Activated T-helper 1 cell treated with anti-CD3 and anti-CD28 coated beads, Interleukin-12 subunit alpha, Interleukin-12 subunit beta, Interleukin-2, Interleukin-4 antibody, amounts not matched to agents 30 ng/mL and 10 ng/mL and 1 ng/mL, durations not matched to agents 14 hours and 24 hours and 36 hours (primary cell): ENCODE measurements at places on chromosomes 2 and 18.

DNA sequence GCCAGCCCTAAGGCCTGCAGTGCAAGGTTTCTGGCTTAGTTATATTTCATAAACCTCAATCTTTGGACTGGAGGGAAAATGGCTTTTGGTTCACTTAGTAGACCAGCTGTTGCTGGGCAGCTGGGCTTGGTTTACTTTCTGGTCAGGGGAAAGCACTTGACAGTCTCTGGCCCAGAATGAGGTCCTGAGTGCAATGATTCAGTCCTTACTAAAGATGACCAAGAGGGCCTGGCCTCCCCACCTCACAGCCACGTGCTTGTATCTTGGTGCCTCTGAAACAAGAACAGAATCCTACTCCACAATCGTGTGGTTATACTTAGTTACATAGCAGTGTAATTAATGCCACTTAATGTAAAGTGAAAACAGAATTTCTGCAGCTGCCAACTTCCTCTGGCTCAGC, 325.5 kb upstream of the MEIS1 start:
- DNase-seq = no peak

DNA sequence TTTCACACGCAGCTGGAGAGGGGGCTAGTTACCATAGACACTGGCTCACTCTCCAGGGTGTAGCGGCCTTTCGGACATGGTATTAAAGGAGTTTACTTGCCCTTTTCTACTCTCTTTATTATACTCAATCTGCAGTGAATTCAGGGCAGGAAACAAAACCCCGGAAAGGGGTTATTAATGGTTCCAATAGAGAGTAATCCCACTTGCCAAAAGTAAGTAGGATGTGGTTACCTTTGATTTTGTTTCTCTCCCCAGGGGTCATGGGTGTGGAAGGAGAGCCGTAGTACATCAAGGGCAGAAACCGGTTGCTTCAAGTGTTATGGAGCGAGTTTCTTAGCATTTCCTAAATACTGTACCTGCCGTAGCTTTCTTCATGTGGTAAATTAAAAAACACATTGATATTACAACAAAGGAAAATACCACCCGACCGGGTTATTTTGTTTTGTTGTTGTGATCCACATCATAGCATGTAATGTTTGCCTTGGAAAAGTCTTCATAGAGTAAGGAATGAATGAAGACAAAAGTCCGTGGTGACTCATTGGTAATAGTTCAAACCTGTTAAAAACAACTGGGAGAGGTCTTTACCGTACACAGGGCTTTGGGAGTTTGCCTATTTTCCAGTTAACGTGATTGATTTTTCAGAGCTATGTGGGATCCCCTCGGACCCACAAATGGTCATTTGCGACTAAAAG, 71.5 kb downstream of the SLC4A3 start:
- DNase-seq = no peak

DNA sequence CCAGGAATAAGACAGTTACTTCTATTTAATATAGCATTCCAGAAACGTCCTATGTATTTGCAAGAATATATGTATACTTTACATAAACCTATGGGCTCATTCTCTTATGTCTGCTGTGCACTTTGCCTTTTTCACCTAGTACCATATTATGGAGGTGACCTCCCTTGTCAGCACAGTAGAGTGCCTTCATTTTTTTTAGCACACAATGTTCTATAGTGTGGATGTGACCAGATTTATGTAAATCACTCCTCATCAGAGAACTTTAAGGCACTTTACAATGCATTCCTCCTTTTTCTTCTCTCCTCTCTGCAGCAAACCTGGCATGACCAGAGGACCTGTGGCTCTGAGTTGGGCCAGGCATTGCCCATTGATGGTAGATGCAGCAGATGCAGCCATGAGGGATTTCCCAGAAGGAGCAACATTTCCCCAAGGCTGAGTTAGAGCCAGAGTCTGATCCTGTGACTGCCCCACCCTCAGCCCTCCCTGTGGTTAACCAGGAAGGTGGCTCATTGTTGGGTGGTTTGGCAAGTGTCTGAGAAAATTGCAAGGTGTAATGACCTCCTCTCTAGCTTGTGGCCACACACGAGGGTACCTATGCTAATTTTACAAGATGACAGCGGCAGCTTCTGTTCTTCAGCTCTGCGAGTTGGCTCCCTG, 76.5 kb upstream of the DLX2 start:
- DNase-seq = no peak

DNA sequence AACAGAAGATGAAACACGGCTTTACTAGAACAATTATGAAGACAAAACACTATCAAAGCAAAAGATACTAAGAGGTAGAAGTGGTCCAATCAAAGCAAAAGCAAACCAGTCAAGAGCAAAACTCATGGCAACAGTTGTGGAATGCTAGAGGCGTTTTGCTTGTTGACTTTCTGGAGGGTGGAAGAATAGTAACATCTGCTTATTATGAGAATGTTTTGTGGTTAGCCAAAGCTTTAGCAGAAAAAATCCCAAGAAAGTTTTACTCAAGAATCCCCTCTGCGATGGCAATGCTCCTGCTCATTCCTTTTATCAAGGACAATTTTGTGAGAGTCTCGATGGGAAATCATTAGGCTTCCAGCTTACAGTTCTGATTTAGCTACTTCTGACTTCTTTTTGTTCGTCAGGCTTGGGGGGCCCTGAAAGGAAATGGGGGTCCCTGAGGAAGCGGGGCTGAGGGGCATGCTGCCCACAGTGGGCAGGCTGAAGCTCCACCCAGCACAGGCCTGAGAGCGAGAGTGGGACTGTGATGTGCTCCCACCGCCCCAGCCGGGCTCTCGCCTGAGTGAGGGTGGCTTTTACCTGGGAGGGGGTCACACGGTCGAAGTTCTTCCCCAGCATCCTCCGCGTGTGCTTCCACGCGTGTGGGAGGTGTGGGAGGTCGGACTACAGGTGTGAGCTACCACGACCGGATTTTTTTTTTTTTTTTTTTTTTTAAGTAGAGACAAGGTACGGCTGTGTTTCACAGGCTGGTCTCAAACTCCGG, 49.0 kb upstream of the MC4R start:
- DNase-seq = no peak

DNA sequence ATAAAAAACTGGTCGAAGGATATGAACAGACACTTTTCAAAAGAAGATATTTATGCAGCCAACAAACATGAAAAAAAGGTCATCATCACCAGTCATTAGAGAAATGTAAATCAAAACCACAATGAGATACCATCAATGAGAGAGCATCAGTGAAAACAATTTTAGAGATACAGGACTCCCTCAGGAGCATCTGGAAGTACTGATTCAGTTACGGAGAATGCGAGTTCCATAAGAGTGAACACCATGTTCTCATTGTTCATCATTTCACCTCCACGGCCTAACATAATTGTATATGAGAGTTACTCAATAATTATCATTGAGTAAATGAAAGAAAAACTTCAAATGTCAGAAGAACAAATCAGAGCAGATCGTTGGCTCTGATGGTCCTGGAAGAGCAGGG, 140.9 kb upstream of the TANK start:
- DNase-seq = no peak

GRCh38 chr2:215299337-215299859, 12.5 kb upstream of the ATIC start:
- no peak for DNase-seq

- DNase-seq = no peak
Measured at GRCh38 chr2:240836781-240837467, 16.9 kb upstream of the KIF1A start.

DNA sequence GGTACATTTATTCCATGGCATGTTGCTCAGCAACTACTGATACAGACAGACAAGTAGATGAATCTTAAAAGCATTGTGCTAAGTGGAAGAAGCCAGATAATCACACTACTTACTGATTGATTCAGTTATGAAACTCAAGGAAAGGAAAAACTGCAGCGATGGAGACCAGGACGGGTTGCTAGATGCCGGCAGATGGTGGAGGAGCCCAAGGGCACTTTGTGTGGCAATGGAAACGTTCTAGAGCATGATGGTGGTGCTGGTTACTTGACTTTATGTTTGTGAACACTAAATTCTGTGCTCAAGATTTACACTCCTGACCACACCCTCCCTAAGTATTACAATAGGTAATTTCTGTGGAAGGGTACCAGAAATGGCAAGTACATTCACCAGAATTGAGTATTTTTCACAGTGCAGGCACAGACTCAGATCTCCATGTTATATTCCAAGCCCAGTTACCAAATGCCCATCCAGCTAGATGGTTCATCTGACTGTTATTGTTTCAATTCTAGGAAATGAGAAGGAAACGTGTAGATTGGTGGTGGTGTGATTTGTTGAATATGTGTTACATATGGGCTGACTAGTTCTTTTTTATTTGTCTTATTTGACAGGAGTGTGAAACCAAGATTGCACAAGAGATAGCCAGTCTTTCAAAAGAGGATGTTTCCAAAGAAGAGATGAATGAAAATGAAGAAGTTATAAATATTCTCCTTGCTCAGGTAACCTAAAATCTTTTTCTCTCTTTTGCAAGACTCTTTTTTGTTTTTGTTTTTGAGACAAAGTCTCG, 55.1 kb downstream of the RALBP1 start:
- no peak for DNase-seq

- no peak for DNase-seq
Measured at GRCh38 chr2:168976034-168976654, 55.0 kb downstream of the ABCB11 start.

GRCh38 chr2:1772471-1773267, 28.4 kb upstream of the PXDN start:
- no peak for DNase-seq

- no peak for DNase-seq
Measured at GRCh38 chr18:65035701-65036100, 715.1 kb upstream of the CDH7 start.

GRCh38 chr2:148106331-148106730, 85.4 kb downstream of the MBD5 start:
- no peak for DNase-seq

DNA sequence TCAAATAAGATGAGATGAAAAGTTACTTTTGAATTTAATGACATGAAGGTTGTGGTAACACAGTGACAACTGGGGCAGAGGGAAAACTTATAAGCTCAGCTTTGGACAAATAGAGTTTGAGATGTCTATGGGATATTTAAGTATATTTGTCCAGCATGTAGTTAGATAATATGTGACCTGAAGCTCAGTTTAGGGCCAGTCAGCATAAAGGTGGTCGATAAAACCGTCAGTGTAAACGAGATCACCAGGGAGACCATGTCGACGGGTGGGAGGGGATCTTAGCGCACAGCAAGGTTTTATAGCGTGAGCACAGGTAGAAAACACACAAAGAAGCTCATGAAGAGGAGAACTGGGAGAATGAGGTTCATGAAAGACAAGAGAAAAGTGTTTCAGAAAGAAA, 7.4 kb upstream of the ERICH2 start:
- DNase-seq = no peak

DNA sequence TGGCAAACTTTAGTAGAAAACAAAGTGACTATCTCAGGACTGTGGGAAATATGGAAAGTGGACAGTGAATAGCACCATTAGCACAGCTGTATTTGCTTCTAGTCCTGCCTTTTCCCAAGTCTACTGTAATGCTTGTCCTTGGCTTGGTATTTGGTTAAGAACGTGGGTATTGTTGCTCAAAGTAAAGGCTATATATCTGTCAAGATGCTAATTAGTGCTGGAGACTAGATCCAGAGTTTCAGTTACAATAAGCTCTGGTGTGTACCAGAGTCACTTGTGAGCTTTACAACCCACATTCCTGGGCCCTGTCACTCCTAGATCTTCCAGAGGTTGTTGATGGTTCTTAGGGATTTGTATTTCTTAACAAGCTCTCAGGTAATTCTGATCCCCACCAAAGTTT, 313.6 kb downstream of the SLC8A1 start:
- no peak for DNase-seq

GRCh38 chr2:111904726-111905474, 6.5 kb downstream of the MERTK start:
- DNase-seq = no peak

GRCh38 chr2:60973705-60974104, 43.8 kb upstream of the PEX13 start:
- DNase-seq = no peak

DNA sequence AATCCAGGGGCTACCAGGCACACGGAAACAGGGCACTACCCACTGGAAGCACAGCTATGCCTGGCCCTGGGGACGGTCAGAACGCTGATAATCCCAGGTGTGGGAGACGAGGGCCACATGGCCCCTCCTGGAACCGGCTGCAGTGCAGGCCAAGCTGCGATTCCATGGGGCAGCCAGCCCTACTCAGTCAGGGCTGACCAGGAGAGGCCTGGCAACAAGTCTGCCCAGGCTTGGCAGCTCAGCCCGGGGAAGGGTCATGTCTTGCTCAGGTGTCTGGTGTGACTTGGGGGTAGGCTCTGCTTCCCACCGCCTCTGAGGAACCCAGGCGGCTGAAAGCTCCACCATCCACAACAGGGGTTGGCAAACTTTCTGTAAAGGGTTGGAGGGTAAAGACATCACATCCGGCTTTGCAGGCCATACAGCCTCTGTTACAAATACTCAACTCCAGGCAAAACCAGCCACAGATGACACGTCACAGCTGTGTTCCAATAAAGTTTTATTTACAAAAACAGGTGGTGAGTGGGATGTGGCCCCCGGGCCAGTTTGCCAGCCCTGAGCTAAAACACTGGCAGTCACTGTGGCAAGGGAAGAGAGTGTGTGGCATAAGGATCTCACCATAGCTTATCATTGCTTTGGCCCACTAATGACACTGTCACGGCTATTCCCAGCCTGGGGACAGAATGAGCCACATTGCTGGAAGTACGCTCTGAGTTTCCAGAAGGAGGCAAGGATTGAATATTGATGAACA, 85.2 kb downstream of the NDUFA10 start:
- DNase-seq = no peak

- DNase-seq = no peak
Measured at GRCh38 chr18:12516049-12516630, 108.4 kb downstream of the PRELID3A start.

GRCh38 chr2:104862058-104862941, 8.4 kb downstream of the POU3F3 start:
- DNase-seq = no peak

DNA sequence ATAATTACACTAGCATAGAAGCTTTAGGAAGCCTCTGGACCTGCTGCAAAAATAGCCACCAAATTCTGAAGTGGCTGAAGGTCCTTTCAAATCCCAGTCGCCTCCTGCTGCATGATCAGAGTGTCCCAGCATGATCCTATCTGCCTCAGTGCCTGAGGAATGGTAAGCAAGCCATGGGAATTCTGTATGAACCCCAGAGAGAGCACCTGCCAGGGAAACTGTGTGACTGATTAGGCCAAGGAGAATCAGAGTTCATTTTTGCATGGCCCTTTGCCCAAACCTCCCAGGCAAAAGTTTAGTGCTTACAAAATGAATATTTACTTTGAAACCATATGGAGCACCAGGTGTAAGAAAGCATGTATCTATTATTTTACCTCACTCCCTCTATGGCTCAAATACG, 221.4 kb downstream of the ARL4C start:
- DNase-seq = no peak

DNA sequence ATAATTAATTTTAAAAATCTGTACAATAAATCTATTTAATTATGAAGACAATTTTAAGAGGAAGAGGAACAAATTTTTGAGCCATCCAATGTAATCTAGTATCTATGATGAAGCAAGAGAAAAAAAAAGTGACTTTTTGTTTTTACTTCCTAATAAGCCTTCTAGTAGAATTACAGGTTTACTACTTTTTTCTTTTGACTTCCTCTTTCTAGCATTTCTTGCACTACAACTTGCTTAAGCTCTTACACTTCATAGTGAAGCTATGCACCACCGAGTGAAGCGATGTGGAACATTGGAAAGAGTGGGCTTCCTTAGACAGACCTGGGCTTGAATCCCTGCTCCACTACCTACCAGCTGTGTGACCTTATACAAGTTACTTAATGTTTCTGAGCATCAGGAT, 2.1 kb downstream of the SERPINB2 start:
- no peak for DNase-seq
